ENCODE measurements at places on chromosomes 4 and X.

- DNase-seq, result no peak
Measured at GRCh38 chr4:110982486-110982885, 359.6 kb upstream of the PITX2 start.

- no peak for DNase-seq
Measured at GRCh38 chrX:105006103-105006502, 214.4 kb downstream of the TEX13A start.

DNA sequence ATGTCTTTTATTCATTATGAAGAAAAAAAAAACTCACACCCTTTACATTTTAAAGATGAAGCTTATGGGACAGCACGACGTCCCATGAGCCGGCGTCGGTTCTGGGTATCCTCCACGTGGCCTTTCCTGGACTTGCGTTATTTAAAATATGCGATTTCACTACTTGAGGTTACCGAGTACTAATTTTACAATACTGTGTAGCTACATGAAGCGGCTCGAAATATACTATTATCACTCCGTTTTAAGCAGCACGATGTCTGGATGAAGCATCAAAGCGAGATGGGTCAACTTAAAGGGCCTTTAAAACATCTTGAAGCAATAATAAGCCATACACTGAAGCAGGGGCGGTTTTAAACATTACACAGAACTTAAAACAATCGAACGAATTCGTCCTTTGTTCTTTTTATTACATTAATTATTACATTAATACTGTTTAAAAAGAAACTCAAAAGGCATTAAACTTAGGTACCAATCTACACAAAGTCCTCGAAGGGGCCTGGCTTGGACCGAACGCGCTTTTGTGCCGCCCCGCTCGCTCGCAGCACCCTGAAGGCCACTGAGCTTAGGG, 1.4 kb upstream of the KLF3 start:
- no peak for DNase-seq

GRCh38 chr4:185307136-185307950, 88.4 kb downstream of the LRP2BP start:
- DNase-seq, result no peak

DNA sequence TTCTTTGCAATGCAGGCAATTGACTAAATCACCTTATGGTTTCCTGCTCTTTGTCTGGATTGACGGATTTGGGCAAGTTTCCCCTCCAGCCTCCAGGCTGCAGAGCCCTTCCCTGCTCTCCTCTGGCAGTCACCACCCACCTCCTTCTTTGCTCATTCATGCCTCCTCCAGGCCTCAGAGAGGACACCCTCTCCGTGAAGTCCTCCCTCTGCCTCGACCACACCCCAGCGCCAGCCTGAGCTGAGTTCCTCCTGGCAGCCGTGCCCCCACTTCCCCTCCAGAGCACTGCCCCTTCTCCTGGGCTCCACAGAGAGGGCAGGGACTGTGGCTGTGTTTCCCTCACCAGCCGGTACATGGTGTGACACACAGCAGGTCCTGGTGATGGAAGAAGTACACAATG, 53.7 kb downstream of the DCTD start:
- no peak for DNase-seq

GRCh38 chr4:54651050-54651449, 6.7 kb upstream of the KIT start:
- DNase-seq, result no peak

DNA sequence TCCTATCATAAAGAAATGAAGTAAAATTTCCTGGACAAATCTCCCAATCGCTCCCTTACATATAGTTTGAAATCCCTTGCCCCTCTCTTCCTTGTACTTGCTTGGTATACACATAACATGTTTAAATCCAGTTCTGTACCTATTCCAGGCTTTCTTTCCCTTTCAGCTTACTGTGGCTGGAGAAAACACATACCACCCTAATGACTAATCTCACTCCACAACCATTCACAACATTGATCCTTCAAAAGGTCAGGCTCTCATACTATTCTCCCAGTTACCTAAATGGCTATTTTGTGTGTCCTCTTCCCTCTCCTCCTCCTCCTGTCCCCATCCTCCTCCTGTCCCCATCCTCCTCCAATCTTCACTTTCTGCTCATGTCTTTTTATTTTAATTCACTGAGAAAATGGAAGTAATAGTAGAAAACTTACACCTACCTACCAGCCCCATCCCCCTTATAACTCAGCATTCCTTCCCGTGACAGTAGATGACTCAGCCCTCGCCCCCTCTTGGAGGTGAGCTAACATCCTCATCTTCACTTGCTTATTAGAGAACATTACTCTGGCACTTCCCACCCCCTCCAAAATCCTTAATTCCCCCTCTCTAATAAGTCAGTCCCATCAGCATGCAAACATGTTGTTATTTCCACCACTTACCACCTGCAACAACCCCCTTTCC, 77.5 kb downstream of the IL15 start:
- DNase-seq, result peak; percentile 53

All from fibroblast of mammary gland (primary cell).